ENCODE measurements at places on chromosomes 11 and 22.

DNA sequence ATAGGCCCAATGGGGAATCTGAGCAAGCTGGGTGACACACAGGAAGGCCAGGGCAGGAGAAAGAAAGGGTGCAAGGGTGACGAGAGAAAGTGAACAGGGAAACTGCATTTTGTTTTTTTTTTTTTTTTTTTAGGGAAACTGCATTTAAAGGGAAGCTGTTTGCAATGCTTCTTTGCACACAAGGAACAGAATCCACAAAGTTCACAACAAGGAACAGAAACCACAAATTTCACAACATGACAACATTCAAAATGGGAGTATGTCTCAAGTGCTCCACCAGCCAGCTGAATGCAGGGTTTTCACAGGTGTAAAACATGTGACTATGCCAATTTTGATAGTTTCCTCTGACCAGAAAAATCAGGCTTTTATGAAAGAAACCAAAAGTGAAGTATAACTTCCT lies 6.8 kb upstream of the PLAAT3 start:
- no peak for DNase-seq

DNA sequence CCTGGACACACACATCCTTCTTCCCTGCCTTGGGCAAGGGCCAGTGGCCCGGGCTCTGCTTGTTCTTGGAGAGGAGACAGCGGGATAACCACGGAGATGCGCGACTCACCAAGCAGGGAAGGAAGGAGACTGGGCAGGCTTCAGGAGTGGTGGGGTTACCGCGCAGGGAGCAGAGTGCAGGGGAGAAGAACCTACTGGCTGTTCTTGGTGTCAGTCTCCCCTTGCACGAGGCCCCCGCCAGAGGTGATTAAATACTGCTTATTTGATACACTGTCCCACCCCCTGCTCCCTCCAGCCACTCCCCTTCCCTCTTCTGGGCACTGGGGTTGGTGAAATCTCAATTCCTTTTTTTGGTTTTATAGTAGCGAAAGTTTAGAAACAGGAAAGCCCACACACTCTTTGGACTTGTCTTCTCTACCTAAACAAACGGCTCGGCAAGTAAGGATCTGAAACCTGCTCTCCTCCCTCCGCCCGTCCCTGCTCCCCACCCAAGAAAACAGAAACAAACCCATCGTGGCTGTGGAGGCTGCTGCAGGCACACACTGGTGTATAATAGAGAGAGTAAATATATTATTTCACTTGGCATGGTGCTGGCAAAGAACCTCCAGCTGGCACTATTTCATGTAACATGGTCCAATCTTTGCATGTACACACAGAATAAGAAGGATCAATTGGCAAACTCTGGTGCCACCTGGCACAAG lies 10.8 kb downstream of the LARGE2 start:
- DNase-seq, result no peak

DNA sequence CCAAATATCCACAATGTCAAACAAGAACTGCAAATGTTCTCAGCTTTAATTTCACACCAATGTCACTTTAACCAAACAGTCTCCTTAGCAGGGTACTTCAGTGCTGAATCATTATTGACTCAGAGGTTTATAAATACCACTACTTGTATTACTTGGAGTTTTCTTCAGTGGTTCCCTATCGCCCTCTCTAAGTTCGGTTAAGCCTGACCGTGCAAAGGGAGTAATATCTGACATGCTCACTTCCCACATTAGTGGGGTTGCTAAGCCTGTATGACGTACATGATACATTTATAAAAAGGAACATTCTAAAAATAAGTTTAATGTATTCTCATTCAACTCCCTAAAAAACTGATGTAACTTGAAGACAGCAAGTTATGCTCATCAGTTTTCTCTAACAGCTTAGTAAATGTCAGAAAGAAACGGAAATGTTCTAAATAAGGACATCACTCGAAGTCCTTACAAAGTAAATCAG lies 93.1 kb upstream of the ZC3H12C start:
- no peak for DNase-seq

DNA sequence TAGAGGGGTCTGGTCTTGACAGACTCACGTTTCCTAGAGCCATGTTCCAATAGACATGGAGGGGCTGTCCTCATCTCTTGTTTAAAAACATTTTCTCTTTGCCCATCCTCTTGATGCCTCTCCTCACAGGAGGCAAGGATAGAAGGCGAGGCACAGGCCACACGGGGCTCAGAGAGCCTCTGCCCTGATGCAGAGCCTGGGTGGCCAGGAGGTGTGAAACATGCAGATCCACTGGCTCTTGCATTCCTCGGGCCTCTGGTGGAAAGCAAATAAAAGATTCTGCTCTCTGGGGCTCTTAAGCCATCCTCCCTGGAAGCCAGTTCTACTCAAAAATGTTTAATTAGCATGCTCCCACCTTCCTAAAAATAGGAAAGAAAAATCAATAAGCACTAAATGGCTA lies 43.6 kb upstream of the NTM start:
- no peak for DNase-seq

GRCh38 chr11:72776844-72777754 lies 16.7 kb downstream of the STARD10 start:
- no peak for DNase-seq

DNA sequence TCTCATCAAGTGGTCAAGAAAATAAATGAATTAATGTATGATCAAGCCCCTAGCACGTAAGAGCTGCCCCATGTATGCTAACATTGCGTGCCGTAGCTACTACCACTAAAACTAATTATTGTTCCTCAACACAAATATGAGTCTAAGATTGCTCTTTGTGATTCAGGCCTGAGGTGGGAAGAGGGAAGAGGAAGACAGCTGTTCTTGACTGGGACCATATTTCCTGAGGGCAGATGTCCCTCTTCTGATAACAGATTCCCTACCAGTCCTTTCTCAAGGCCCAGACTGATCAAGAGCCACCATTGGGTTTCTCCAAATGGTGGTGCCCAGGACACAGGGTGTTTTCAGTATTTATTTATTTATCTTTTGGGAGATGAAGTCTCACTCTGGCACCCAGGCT lies 87.2 kb upstream of the CADM1 start:
- no peak for DNase-seq

- no peak for DNase-seq
Observed at GRCh38 chr11:125331357-125332035, 164.6 kb downstream of the FEZ1 start.

DNA sequence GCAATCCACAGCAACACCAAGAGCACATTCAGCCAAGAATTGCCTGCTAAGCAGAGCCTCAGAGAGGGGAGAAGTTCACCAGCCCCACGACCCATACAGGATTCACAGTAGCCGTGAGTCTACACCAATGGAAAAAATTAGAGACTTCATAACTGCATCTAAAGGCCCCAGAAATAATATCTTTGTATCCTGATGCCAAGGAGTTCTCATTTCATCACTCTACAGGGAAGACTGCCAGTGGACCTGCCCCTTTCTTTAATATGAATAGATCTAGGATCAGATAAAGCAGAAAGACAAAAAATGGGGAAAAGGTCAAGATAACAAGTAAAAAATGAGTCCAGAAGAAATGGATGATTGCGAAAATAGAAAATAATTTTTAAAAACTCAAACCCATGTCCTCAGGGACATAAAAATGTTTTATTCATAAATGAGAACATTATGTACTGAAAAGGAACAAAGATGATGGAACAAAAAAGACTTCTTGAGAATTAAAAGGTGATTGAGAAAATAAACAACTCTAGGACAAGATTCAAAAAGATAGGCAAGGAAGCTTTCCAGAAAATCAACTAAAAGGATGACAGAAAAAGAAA lies 9.5 kb downstream of the APOL3 start:
- DNase-seq, result no peak

Measured in stimulated activated naive CD4-positive, alpha-beta T cell (primary cell).